Stimulated activated CD8-positive, alpha-beta memory T cell treated with anti-CD3 and anti-CD28 coated beads, Interleukin-7, amount 100 ng/mL, for 1 hour (primary cell): ENCODE measurements at places on chromosomes 1 and 21.
A peak's percentile ranks its signal among the peaks of the same experiment; 100 is the strongest.

DNA sequence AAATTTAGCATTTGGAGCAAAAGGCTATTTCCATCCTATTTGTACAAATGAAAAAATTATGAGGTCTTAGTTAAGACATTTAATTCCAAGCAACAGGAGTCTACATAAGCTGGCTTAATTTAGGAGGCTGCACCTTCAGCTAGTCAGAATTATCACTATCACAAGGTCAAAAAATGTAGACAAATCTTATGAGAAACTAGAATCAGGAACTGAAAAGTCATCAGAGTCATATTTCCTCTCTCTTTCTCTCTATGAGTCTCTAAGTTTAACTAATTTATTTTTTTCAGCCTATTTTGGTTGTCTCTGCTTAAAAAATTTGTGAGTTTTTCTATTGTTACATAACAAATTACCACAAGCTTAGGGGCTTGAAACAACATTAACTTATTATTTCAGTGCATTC, 807.1 kb upstream of the PRMT6 start:
- DNase-seq, result no peak

DNA sequence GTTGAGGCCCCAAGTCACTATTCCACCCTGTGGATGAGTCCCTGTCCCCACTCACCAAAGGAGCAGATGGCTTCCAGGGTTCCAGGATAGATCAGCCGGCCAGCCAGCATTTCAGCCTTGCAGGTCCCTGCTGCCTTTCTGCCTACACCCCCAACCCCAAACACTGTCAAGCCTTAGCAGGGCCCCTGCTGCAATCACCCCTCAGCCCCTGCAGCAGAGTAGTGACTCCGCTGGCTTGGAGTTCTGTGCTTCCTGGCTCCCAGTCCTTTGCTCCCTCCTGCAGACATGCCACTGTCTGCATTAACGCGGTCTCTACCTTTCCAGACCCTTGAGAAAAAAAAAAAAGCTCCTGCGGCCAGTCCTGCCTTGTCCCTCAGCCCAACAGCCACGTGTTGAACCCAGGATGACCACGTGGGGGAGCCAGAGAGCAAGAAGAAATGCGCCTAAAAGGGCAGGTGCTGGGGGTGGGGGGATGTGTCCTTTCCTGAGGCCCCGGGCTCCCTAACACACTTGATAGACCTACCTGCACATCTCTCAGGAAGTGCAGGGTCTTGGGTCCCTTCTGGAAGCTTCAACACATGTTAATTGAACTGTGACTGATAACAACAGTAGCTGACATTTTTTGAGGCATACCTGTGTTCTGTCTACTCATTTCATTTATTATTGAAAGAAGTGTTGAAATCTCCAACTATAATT, 37.4 kb downstream of the RASSF5 start:
- DNase-seq, result peak; percentile 59

- no peak for DNase-seq
Observed at GRCh38 chr1:11227106-11228077, 35.0 kb downstream of the MTOR start.

DNA sequence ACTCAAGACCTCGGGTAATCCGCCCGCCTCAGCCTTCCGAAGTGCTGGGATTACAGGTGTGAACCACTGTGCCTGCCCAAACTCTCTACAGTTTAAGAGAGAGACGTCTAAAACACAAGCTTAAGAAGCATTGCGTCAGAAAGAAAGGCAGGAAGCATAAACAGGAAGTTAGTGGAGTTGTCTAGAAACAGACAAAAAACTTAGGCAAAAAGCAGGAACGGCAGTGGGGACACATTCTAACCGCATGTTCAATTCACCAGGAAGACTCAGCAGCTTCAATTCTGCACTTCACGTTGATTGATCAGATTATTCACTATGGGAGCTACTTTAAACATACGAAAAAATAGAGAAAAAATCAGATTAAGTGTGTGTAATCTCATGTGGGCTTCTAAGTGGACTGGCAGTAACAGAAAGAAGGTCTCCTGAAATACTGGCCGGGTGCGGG, 7.4 kb downstream of the CFAP74 start:
- no peak for DNase-seq

DNA sequence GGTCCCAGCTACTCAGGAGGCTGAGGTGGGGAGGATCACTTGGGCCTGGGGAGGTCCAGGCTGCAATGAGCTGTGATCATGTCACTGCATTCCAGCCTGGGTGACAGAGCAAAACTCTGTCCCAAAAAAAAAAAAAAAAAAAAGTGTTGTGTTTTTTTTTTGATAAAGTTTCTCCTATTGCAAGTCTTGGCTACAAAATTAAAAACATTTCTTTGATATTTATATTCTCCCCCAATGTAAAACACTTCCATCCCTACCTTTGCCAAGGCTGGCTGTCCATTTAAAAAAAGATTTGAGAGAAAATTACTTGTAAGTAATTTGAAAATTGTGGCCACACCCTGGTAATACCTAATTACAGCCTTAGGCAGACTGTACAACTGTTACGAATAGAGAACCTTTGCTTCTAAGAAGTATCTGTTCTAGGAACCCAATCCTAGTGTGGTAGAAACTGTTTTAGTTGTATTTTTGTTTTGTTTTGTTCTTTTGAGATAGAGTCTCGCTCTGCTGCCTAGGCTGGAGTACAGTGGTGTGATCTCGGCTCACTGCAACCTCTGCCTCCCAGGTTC, 11.2 kb downstream of the ZNF436 start:
- DNase-seq, result no peak

DNA sequence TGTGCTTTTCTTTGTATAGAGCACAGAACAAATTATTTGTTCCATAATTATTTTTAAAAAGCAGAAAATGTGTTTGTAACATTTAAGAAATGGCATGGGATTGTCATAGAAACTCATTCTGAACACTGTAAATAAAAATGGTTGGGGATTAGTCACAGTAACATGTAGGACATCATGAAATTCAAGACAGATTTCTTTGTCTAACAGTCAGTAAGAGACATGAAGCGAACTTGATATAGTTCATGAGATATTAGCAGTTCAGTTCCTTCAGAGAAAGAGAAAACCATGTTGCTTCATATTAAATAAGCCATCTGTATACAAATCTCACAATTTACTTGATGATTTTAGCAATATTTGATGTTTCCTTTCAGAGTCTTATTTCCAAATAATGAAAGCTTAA, 19.7 kb downstream of the NFIA start:
- no peak for DNase-seq

GRCh38 chr1:42165511-42166210, 1.1 kb upstream of the GUCA2A start:
- no peak for DNase-seq

- DNase-seq, result no peak
Observed at GRCh38 chr1:87826681-87827251, 498.1 kb downstream of the LMO4 start.

- DNase-seq, result no peak
Observed at GRCh38 chr1:161970633-161971032, 53.0 kb downstream of the OLFML2B start.

DNA sequence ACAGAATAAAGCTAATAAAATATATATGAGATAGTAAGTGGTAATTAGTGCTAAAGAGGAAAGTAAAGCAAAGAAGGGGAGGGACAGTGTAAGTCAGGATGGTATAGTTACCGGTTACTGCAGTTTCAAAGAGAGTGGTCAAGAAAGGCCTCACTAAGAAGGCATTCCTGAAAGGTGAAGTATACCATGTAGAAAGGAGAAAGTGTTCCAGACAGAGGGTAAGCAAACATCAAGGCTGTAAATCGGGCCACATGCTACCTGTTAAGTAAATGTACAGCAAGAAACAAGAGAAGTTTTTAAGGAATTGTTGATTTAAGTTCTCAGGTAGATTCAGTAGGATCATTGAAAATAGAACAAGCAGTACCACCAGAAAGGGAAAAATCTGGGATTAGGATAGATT, 9.7 kb downstream of the DESI2 start:
- no peak for DNase-seq
